ENCODE measurements at places on chromosomes 7 and 10.

- DNase-seq = peak; percentile 96
Measured at GRCh38 chr7:45088821-45089340, at the start of gene NACAD. NACAD (minus strand) TSS chr7:45088969; CDS start chr7:45088894, 75 bp downstream.

DNA sequence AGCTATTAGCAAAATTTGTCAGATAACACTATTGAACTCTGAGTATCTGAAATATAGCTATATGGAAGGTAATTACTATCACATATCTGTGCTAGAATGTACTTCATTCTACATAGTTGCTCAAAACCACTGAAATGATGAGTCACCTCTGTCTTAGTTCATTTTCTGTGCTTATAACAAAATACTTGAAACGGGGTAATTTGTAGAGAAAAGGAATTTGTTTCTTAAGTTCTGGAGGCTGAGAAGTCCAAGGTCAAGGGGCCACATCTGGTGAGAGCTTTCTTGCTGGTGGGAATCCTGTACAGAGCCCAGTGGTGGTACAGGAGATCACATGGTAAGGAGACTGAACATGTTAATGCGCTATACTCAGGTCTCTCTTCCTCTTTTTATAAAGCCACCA, 41.9 kb upstream of the TNKS2 start:
- DNase-seq = no peak

DNA sequence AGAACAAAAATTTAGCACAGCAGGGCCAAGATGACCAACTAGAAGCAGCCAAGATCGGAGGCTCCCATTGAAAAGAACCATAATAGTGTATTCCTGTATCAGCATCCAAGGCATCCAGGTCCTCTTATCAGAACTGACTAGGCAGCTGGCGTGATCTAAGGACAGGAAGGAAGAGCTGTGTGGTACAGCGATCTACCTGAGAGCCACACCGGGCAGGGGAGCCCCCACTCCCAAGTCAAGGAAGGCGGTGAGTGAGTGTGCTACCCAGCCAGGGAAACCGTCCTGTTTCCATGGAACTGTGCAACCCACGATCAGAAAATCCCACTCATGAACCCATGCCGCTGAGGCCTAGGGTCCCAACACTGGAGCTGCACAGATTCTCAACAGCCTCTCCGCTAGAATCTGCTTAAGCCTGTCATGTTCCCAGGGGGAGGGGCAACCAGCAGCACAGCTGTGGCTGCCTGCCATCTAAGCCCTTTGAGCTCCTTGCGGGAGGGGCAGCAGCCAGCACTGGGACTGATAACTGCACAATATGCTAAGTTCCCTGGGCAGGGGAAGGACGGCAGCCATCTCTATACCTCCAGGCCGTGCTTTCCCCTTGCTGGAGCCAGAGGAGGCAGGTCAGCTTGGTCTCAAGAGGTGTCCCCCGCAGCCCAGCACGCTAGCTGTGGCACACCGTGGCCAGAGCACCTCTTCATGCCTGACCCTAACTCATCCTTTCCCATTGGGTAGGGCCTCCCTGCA, 213.0 kb upstream of the SMIM30 start:
- DNase-seq = no peak

DNA sequence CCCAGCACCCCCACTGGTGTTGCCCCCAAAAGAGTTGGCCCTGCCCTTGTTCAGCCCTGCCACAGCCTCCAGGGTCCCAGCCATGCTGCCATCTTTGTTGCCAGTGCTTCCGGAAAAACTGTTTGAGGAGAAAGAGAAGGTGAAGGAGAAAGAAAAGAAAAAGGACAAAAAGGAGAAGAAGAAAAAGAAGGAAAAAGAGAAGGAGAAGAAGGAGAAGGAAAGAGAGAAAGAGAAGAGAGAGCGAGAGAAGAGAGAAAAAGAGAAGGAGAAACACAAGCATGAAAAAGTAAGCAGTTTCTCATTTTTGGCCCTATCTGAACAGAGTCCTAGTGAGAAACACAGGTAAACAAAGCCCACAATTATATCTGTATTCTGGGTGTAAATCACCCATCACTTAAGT, 89.0 kb upstream of the GATA3 start:
- no peak for DNase-seq

DNA sequence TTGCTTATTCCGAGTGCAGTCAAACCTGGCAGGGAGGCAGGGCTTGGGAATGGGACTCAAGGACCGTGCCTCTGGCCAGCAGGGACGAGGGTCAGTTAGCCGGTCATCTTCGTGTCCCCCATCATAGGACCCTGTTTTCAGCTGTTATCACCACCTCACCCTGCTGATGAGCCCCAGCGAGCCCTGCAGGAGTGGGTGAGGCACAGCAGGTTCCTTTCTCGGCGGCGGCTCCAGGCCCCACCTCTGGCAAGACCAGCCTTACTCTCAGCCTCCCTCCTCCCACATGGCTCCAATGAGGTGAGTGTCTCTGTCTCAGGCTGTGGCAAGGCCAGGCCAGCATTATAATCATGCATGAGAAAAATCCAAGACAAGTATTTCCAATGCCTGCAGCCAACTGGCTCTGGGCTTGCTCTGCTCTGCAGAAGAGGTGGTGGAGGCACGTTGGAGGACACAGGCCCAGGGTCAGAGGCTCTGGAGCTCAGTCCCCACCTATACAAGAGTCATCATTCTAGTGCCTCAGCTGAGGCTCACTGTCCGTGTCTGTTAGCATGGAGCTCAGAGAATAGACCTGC, 15.7 kb downstream of the PKD1L1 start:
- no peak for DNase-seq

DNA sequence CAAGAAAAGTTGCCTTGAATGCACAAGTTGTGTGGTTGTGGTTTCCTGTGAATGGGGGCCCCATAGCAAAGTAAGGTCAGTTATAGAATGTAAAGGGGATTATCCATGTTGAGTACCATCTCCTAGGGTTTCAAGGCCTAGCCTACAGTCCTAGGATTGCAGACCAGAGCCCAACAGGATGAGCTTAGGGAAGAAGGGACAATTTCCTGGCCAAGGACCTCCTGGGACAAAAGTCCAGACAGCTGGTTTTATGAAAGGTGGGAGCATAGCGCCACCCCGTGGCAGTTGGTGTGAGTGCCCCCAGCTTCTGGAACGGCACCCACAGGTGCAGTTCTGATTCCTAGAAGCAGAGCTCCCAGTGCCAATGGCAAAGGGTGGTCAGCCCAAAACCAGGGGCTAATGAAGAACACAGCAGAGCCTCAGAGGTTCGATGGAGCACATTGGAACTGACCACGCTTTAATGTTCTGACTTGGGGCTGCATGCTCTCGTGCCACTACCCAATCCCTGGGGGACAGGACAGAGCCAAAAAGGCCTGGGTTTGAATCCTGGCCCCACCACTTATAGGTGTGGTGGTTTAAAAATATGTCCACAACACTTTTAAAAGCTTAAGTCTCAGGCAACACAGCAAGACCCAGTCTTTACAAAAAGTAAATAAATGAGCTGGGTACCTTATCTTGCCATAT, 25.8 kb upstream of the TMEM120A start:
- DNase-seq = peak; percentile 38

- DNase-seq = no peak
Measured at GRCh38 chr10:17038627-17039026, 91.0 kb downstream of the CUBN start.

DNA sequence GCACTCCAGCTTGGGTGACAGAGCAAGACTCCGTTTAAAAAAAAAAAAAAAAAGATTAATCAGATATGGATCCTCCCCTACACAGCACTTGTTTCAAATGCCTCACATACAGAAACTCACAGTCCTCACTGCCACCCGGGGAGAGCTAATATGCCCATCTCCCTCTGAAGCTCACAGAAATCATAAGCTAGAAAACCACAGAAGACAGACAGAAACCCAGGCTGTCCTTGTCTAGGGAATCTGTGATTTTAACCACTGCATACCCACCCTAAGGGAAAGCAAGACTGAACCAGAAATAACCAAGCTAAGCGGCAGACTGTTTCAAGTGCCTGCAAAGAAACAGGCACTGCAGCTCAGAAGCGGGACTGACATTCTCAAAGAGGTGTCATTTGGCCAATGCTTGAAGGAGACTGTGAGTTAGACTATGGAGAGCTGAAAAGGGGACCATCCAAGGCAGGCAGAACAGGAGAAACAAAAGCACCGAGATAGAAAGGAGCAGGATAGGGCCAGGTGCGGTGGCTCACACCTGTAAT, 37.6 kb downstream of the SLC37A3 start:
- no peak for DNase-seq

GRCh38 chr10:33321516-33321915, 13.0 kb downstream of the NRP1 start:
- no peak for DNase-seq

DNA sequence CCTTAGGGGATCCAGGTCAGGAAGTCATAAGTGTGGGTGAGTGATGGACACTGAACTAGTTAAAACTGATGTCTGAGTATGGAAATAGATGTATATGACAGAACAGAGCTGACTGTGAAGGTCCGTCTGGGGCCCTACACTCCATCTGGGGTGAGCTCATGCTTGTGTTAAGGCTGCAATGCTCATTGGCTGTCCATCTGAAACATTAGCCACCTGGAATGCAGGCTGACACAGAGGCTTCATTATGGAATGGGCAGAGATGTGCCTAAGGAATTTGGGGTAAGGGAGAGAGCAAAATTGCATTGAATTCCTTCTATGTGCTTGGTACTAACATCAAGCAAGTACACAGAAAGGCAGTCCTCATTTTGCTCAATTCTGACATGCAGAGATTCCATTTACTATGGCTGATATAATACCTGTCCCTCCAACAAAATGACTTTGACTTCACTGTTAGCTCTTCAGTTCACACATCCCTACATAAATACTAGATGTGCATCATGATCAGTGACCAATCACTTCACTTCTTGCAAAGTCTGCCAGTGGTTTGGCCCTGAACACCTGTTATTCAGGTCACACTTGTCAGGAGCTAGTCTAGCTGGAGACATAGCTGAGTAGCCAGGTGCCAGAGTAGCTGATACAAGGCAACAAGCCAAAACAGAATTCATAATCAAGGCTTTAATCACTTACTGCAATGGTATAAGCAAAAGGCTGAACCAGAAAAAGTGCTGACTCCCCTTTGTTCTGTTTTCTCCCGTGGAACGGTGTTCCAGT, 128.9 kb upstream of the VWC2 start:
- no peak for DNase-seq

GRCh38 chr7:65955718-65956117, 26.3 kb downstream of the GUSB start:
- DNase-seq = no peak

- no peak for DNase-seq
Measured at GRCh38 chr7:33547880-33548279, 357.5 kb upstream of the BMPER start.

DNA sequence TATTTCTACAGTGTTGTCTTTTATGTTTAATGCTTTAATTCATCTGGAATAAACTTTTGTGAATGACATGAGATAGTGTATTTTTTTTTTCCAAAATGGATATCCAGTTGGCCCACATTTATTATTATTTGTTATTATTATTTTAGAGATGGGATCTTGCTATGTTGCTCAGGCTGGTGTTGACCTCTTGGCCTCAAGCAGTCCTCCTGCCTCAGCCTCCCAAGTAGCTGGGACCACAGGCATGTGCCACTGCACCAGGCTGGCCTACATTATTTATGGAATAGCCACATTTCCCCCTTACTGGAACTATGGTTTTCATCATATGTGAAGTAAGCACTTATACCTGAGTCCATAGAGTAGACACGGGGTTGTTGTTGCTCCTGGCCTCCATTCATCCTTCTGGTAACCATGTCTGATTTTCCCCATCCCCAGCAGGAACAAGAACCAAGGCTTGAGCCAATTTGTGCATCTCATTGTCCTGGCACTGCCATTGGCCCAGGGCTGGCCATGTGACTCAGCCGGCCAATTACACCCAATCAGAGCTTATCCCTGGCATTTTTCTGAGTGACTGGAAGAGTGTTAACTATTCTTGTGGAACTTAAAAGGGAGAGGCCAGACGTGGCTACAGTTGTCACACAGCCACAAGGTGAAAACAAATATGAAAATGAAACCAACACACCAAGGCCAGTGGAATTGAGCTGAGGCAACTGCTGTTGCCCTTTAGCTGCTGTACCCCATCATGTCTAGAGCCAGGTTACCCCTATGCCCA, 23.1 kb downstream of the PRF1 start:
- DNase-seq = no peak

- no peak for DNase-seq
Measured at GRCh38 chr10:30172091-30172490, 112.7 kb upstream of the JCAD start.

GRCh38 chr10:66519616-66520015, 406.2 kb upstream of the LRRTM3 start:
- DNase-seq = no peak

- DNase-seq = no peak
Measured at GRCh38 chr10:44587488-44588318, 202.8 kb upstream of the CXCL12 start.

- no peak for DNase-seq
Measured at GRCh38 chr7:71996141-71996540, 416.0 kb downstream of the CALN1 start.

DNA sequence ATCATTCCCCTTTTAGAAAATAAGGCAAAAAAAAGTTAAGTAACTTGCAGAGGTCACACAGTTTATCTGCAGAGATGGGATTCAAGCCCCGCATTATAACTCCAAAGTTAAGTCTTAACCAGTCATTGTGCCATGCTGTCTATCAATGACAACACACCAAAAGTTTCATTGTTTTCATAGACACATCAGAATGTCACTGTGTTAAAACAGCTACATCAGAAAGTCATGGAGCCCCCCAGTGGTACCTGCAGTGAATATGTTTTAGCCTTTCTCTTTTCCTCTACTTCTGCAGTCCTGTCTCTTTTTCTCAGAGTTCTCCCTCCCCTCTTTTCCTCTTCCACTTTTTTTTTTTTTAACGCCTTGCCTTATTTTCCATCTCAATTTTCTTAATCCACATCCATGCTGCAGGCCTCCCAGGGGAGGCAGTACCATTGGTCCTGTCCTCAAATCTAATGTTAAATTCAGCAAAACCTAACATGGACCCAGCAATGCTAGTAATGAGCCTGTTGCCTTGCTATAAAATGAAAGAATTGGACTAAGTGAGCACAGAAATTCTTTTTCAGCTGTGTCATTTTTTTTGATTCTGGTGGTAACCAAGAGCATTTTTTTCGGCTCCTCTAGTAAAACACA, 3.8 kb upstream of the NRCAM start:
- peak; percentile 4 for DNase-seq
